ENCODE measurements at places on chromosomes 12 and 14.

DNA sequence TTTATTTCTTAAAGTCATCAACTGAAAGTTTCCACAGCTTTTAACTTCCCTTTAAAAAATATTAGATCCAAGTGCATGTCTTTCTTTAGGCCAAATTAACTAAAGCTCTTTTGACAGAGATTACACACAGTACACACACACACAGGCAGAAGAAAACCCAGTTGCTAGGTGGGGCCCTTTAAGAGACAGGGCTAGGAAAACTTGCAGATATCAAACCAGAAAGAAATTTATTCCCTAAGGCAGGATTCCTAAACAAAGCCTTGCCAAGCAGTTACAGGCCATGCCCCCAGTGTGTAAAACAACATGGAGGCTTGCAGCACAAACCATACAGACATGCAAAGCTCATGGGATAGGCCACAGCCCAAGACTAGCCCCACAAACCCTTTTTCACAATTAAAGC lies 123.4 kb downstream of the FSCB start:
- no peak for DNase-seq

- DNase-seq, result no peak
Observed at GRCh38 chr12:19694627-19695026, 255.3 kb downstream of the AEBP2 start.

DNA sequence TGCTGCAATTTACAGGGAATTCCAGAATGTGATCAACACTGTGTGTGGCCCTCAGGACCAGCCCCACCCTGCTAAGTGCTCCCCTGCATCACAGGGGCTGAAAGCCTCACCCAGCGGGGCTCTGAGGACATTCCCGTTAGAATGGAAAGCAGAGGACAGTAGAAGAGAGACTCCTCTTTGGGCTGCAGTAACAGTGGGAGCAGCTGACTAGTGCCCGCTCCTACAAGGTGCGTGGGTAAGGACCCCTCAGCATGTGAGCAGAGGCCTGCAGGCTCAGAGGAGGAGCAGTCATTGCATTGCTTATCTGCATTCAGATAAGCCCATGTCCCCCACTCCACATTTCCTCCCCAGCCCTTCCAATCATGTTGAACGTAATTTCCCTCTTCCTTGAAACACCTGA lies 120.1 kb downstream of the ITPR2 start:
- no peak for DNase-seq

DNA sequence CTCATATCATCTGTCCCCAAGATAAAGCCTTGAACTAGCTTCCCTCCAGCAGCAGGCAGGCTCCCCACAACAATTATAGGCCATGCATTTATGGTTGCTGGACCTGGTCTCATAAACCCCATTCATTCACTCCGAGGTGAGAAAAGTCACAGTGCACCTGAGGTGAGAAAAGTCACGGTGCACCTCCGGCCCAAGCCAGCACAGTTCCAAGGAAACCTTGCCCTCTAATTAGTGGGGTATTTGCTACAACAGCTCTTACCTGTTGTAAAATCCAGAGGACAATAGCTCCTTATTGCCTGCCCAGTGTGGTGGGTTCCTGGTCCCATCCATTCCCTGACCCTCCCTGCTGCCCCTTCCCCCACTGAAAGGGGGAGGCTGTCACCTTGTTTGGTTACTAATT lies 65.6 kb downstream of the FBXL14 start:
- no peak for DNase-seq

GRCh38 chr14:44833376-44834060 lies 128.2 kb downstream of the KLHL28 start:
- DNase-seq, result no peak

DNA sequence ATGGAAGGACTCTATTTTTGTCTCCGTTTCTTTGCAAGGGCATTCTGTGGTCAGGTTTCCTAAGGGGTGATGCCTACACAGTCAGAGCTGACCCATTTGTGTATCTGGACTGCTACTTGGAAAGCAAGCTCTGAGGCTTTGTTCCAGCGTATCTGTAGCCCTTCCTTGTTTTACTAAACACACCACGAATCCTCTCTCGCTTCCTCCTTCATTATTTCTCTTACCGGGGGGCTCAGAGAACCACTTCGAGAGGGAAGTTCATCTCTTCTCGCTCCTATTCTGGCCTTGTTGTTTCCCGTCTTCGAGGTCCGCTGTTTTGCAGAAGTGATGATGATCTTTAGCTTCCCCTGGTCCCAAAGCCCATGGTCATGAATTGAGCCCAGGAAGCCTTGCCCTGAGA lies 164.7 kb downstream of the SSPN start:
- DNase-seq, result no peak

DNA sequence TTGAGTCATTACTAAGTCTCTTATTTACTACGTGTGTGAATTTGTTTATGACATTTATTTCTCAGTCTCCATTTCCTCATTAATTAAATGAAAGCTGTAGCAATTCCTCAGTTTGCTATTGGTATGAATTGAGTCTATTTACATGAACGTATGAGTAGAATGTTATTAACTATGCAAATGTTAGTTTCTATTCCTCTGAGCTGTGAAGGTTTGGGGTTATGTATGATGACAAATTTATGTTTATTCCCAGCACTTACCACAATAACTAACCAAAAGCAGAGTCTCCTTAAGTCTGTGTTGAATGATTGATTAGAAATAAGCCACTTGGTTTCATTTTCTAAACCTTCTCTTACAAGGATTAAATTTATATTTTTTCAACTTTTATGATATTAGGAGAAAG lies 1340.9 kb downstream of the FSCB start:
- no peak for DNase-seq

DNA sequence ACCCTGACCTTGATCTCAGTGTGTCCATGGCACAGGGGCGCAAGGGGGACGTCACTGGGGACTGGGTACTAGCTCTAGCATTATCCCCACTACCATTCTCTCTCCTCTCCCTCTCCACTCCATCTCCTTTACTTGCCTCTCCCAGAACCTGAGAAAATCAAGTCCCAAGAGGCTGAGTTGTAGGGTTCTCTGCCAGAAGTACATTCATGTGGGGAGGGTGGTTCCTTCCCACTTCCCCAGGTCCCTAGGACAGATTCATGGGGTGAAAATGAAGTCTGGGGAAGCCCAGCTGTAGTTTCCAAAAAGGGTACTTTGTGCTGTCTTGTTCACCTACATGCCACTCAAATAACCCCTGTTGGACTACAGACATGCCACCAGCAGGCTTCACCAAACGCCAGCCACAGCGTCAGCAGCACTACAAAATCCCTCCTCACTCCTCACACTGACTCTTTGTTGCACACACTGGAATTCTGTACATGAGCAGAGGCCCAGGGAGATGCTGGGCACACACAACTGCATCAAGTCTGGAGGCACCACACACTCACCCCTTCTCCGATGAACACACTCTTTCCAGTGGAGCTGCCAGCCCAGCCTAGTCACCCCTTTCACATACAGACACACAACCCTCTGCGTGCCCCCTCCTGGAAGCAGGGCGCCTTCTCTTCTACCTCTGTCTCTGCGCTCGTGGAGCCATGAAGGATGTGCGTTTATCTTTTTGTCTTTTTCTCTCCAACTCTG lies 6.9 kb downstream of the RARG start:
- DNase-seq, result no peak

GRCh38 chr14:34072921-34073320 lies 122.0 kb upstream of the EGLN3 start:
- no peak for DNase-seq

- no peak for DNase-seq
Observed at GRCh38 chr12:98823012-98823411, 177.9 kb downstream of the APAF1 start.

DNA sequence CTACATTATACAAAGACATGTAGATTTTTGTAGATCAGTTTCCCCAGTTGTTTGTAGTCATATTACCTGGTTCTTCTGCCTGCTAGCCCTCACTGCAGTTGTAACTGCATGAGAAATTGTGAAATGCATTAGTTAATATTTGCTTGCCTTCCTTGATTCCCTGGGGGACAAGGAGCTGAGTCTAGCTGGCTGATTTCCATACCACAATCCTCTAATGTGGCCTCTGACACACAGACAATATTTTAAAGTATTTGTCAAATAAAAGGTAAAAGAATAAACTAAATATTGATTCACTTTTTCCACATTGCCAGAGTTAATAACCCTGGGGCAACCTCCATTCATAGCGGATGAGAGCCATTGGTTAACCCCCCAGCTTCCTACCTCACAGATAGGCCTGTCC lies 128.8 kb upstream of the TMEM132C start:
- no peak for DNase-seq

DNA sequence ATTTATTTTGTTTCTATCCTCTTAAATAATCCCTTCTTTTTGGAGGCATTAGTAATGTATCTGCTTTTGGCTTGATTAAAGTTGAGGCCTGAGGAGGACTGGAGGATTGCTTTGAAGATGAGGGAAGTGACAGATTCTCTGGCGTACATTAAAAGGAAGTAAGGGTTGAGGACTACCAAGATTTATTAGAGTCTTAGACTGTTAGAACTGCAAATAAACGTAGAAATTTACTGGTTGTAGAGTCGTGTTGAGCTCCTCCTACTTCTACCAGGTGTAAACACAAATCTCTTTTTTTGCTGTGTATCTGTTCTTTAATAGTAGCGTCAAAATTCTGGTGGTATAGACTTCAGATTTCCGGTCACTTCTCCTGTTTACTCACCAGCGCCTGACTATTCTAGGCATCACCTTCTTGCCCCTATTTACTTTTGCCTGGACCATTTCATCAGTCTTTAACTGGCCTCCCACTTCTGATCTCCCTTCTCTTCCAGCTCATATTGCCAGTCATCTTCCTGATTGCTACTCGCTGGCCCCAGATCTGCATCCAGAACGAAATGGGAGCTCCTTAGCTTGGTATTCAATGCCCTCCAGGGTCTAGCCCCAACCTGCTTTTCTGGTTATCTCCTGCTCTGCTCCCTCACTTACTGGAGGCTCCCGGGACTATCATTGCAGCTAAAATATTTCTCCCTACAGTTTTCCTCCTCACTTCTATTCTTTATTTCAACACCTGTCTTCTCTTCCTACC lies 8.4 kb upstream of the EID3 start:
- no peak for DNase-seq

Measured in uterus (tissue), 4 donors.